Neural progenitor cell (in vitro differentiated cells): ENCODE measurements at places on chromosomes 1 and 21. TPM values are rescaled to one million over a fixed set of nuclear protein-coding genes. Genes with fewer than 3 reads are reported as not detected.

- peaks cover 19% of the 10 kb centered on the region for H3K4me1 ChIP-seq
- H3K4me3 ChIP-seq, result no peak overlapping the region
Measured at GRCh38 chr1:45953934-45954847, 150.8 kb downstream of the MAST2 start.

GRCh38 chr1:184418652-184419349 lies 32.0 kb downstream of the C1orf21 start:
- H3K27me3 ChIP-seq, result no peaks in the 10 kb centered on the region
- no peak for DNase-seq
- H3K4me3 ChIP-seq, result no peak overlapping the region
- peaks cover 23% of the 10 kb centered on the region for H3K4me1 ChIP-seq
- no peak overlapping the region for H3K27ac ChIP-seq

DNA sequence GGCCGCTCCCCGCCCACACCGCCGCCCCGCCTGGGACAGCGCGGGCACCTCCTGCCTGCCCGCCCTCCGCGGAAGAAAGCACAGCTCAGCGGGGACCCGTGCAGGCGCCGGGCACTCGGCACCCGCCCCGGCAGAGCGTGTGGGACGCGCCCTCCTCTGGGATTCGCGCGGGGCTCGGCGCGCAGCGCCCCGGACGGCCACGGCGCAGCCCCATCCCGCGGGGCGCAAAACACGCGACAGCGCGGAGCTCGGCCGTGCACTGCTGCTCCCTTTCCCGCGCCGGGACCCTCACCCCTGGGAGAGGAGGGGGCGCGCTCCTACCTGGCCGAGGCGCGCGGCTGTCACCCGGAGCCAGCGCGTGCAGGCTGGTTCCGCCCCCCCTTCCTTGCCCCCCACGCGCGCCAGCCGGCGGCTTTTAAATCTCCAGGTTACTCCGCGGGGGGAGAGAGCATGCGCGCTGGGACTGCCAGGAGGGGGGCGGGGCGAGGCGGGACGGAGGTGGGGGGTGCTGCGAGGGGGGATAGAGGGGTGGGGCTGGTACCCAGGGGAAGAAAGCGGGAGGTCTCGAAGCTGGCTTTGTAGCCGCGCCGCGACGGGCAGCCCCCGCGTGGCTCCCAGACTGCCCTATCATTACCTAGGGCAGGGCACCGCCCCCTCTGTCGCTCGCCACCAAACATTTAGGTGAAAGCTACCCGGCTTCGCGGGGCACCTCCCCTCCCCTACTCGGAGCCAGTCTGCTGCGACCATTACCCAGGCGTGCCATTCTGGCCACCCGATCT lies at the start of gene SLC45A3:
Gene SLC45A3 (minus strand): TSS at position 437 of the 779 bp plus-strand sequence. CDS start 15,853 bp downstream, outside the sequence.
- H3K4me3 ChIP-seq, result peak within 1 kb of the TSS; percentile 92
- H3K4me1 ChIP-seq, result peaks cover 28% of the 10 kb centered on the region
- DNase-seq, result peak; percentile 71
- H3K27me3 ChIP-seq, result peaks cover 18% of the 10 kb centered on the region

Gene LIPI
- total RNA-seq, result not detected in 2 replicates

GRCh38 chr1:30684259-30684658 lies 39.1 kb downstream of the MATN1 start:
- peaks cover 12% of the 10 kb centered on the region for H3K27me3 ChIP-seq
- peaks cover 19% of the 10 kb centered on the region for H3K4me1 ChIP-seq
- no peaks in the 10 kb centered on the region for H3K36me3 ChIP-seq
- H3K4me3 ChIP-seq, result no peak overlapping the region
- H3K27ac ChIP-seq, result no peak overlapping the region

GRCh38 chr1:177933881-177934280 lies 36.0 kb downstream of the SEC16B start:
- no peak for DNase-seq
- no peak overlapping the region for H3K4me3 ChIP-seq
- H3K27ac ChIP-seq, result no peak overlapping the region
- peaks cover 2% of the 10 kb centered on the region for H3K4me1 ChIP-seq
- H3K27me3 ChIP-seq, result no peaks in the 10 kb centered on the region

GRCh38 chr1:179881642-179882252 lies 338 bp upstream of the TOR1AIP1 start:
- H3K4me3 ChIP-seq, result peak overlapping the region; percentile 90
- H3K27ac ChIP-seq, result peak overlapping the region; percentile 99
- H3K4me1 ChIP-seq, result peaks cover 19% of the 10 kb centered on the region
- H3K36me3 ChIP-seq, result peaks cover 11% of the 10 kb centered on the region
- no peak for DNase-seq

GRCh38 chr1:220038640-220039039 lies 7.7 kb downstream of the EPRS1 start:
- H3K4me3 ChIP-seq, result no peak overlapping the region
- H3K36me3 ChIP-seq, result no peaks in the 10 kb centered on the region
- DNase-seq, result no peak

- no peak overlapping the region for H3K4me3 ChIP-seq
- H3K27ac ChIP-seq, result no peak overlapping the region
- H3K4me1 ChIP-seq, result no peaks in the 10 kb centered on the region
Measured at GRCh38 chr1:26771643-26772321, 16.0 kb upstream of the PIGV start.

DNA sequence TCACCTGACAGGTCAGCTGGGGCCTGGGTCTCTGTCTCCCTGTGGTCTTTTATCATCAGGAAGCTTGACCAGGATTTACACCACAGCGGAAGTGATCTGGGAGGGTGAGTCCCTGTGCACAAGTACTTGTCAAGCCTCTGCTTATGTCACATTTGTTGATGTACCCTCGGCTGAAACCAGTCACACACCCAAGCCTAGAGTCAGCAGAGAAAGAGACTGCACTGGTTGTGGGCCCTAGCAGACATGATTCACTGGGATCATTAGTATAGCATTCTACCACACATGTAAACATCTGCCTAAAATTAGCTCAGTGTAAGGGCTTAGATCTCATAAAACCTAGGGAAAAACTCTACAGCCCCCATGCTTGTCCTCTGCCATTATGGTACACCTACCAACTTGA lies 79.3 kb upstream of the LAMC2 start:
- H3K27ac ChIP-seq, result no peak overlapping the region
- H3K4me3 ChIP-seq, result no peak overlapping the region
- no peaks in the 10 kb centered on the region for H3K36me3 ChIP-seq
- H3K4me1 ChIP-seq, result peaks cover 15% of the 10 kb centered on the region

- H3K4me1 ChIP-seq, result peaks cover 7% of the 10 kb centered on the region
- peak; percentile 47 for DNase-seq
- H3K27ac ChIP-seq, result no peak overlapping the region
- H3K36me3 ChIP-seq, result peaks cover 4% of the 10 kb centered on the region
- H3K27me3 ChIP-seq, result no peaks in the 10 kb centered on the region
Measured at GRCh38 chr1:204408074-204408507, 3.5 kb downstream of the PPP1R15B start.

DNA sequence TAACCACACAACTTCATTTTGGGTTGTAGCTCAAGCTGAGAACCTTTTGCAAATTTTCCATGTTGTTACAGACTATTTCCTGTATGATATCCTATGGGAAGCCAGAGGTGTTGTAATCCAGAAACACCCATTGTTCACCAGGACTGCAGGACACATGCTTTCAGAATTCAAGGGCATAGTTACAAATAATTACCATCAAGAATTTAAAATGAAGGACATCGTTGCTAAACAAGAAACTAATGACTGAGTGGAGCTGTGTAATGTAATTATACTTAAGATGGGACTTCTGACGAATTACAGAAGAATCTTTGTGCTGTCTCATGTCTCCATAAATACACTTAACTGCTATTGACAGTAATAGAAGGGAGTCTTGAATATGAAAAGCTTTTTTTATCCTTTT lies 47.6 kb upstream of the HOOK1 start:
- H3K27ac ChIP-seq, result no peak overlapping the region
- no peaks in the 10 kb centered on the region for H3K36me3 ChIP-seq
- no peaks in the 10 kb centered on the region for H3K27me3 ChIP-seq
- H3K4me3 ChIP-seq, result no peak overlapping the region
- DNase-seq, result no peak

- peak; percentile 5 for DNase-seq
- H3K36me3 ChIP-seq, result no peaks in the 10 kb centered on the region
- no peaks in the 10 kb centered on the region for H3K27me3 ChIP-seq
- H3K27ac ChIP-seq, result peak overlapping the region; percentile 8
Measured at GRCh38 chr1:35369922-35370671, 101.6 kb downstream of the ZMYM4 start.

Gene LCK
- total RNA-seq, result 0.32 and 0.77 TPM in 2 replicates

DNA sequence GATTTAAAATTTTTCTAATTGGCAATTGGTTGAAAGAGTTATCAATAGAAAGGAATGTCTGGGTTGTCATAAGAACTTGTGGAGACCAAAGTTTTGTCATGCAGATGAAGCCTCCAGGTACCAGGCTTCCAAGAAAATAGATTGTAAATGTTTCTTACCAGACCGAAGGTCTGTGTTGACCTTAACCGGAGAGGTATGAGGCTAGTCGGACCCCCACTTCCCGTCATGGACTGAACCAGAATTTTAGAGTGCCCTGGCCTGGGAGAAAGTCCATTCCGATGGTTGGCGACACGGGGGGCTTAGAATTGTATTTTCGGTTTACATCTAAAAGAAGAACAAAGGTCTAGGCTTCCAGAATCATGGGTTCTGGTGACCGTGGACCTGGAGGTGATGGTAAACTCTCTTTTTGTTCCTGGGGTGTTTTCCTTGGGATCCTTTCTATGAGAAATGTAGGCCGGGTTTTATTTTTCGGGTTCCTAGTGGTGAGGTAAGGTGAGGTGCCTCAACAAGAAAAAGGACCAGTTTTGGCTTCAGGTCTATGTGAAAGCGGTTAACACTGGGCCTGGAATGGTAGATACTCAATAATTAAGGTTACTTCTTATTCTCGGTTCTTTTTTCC lies 405 bp upstream of the UHMK1 start:
- no peak overlapping the region for H3K27ac ChIP-seq
- H3K27me3 ChIP-seq, result peaks cover 11% of the 10 kb centered on the region
- H3K4me1 ChIP-seq, result peaks cover 8% of the 10 kb centered on the region
- peaks cover 4% of the 10 kb centered on the region for H3K36me3 ChIP-seq

DNA sequence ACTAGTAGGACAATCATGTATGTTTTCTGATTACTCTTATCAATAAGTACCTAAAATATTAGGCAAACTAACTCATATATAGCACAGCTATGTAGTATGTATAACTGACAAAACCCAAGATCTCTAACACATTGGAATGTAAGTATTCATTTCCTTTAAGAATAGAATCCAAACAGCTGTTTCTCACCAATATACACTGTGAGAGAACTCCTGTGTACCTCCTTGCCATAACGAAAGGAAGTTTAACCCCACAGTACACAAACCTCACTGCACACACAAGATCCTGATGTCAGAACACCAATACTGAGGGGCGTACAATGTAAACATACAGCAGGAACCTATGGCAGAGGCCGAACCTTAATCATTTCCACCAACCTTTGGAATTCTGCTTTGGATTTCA lies 113.0 kb downstream of the SMYD3 start:
- H3K27me3 ChIP-seq, result no peaks in the 10 kb centered on the region
- DNase-seq, result no peak
- no peak overlapping the region for H3K27ac ChIP-seq
- no peak overlapping the region for H3K4me3 ChIP-seq
- peaks cover 3% of the 10 kb centered on the region for H3K36me3 ChIP-seq

DNA sequence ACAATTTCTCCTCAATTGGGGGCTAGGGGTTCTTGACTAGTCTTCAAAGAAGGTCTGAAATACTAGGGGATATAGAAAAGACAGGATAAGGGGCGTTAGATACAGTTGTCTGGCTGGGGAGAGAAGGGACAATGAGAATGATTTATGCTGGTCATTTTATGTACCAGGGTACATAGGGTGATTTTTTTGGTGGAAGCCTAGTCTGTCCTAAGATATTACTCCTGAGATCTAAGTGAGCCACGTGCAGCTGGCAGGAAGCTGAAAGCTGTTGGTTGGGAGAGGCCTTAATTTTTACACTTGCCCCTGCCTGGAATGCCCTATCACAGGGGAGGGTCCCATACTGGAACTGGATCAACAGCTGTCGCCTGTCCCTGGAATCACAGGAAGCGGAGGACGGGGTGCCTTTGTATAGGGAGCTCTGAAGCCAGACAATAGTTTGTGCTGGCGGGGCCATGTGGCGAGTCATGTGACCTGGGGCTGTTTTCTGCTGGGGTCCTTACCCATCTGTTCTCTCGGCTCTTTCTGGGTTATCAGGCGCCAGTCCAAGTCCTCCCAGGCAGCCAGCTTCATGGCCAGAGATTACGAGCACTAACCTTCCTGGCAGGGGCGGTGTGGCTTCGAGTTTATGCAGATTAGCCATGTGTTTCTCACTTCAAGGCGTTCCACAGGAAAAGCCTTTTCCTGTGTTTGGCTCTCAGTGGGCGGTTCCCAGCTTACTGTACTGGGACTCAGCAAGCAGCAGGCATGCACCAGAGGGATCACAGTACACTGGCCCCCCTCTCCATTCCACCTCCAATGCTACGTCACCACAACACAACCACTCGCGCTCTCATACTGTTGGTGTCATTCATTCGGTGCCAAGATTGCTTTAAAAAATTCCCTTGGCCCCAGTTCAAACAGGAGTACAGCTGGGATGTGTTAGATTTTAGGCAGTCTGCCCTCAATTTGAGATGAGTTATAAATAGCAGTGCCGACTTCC lies 27.5 kb downstream of the ARID1A start:
- peak overlapping the region; percentile 74 for H3K27ac ChIP-seq
- H3K4me1 ChIP-seq, result peaks cover 67% of the 10 kb centered on the region
- H3K4me3 ChIP-seq, result peak overlapping the region; percentile 34
- no peaks in the 10 kb centered on the region for H3K27me3 ChIP-seq
- H3K36me3 ChIP-seq, result no peaks in the 10 kb centered on the region

GRCh38 chr1:157842939-157843338 lies 1.3 kb upstream of the CD5L start:
- no peak overlapping the region for H3K4me3 ChIP-seq
- no peak for DNase-seq
- no peaks in the 10 kb centered on the region for H3K27me3 ChIP-seq
- H3K27ac ChIP-seq, result no peak overlapping the region

Gene MAB21L3
- not detected in 2 replicates for total RNA-seq
